Smooth muscle cell of the pulmonary artery (primary cell): ENCODE measurements at places on chromosomes 6 and 20. TPM values are rescaled to one million over a fixed set of nuclear protein-coding genes. Genes with fewer than 3 reads are reported as not detected.

Gene CRISP1
- total RNA-seq: not detected in 2 replicates

Gene SERINC1
- 238 and 367 TPM in 2 replicates for total RNA-seq

Gene FHL5
- total RNA-seq: not detected in 2 replicates

Gene MYT1
- not detected in 2 replicates for total RNA-seq

Gene TCF15
- total RNA-seq: not detected in 2 replicates
